ENCODE measurements at places on chromosomes 13 and 19.
A peak's percentile ranks its signal among the peaks of the same experiment; 100 is the strongest.

- no peak for ATAC-seq
Measured at GRCh38 chr13:81393110-81393509, 1052.2 kb upstream of the SPRY2 start.

- ATAC-seq = peak; percentile 42
Measured at GRCh38 chr13:21012841-21013681, 48.3 kb downstream of the LATS2 start.

DNA sequence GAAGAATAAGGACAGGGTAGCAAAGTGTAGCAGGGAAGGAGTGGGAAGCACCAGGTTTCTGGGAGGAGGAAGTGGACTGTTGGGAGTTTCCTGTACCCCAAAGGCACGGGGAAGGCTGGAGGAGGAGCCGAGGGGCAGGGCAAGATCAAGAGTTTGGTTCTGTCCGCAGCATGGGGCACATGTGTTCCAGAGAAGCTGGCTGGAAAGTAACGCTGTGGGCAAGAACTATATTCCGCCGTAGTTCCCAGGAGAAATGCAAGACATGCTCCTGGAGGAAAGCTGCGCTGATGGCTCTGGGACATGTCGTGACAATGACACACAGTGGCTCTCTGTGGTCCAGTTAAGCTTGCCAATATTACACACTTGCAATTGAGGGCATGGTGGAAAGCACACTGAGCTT lies 51.7 kb upstream of the KPNA3 start:
- ATAC-seq = no peak

DNA sequence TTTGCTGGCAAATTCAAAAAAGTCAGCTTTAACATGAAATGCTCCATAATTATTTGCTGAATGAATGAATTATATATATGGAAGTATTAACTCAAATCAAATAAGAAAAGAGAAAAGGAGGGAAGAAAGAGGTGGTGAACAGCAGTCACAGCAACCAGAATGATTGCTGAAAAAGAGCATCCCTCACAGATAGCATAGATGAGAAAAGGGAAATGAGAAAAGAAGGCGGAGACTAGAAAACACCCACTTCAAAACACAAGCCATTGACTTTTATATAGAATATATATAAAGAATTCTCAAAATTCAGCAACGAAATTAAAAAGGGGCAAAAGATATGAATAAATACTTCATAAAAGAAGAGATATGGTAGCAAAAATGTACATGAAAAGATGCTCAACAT lies 75.2 kb downstream of the CAB39L start:
- ATAC-seq = no peak

GRCh38 chr19:46620716-46621115 lies 4.2 kb downstream of the PTGIR start:
- ATAC-seq = peak; percentile 56

GRCh38 chr13:39129213-39129612 lies 91.0 kb downstream of the NHLRC3 start:
- no peak for ATAC-seq

Data from gastroesophageal sphincter (tissue), 4 donors.